NCI-H1930 (cell line): ENCODE measurements at places on chromosomes 5 and 9.

DNA sequence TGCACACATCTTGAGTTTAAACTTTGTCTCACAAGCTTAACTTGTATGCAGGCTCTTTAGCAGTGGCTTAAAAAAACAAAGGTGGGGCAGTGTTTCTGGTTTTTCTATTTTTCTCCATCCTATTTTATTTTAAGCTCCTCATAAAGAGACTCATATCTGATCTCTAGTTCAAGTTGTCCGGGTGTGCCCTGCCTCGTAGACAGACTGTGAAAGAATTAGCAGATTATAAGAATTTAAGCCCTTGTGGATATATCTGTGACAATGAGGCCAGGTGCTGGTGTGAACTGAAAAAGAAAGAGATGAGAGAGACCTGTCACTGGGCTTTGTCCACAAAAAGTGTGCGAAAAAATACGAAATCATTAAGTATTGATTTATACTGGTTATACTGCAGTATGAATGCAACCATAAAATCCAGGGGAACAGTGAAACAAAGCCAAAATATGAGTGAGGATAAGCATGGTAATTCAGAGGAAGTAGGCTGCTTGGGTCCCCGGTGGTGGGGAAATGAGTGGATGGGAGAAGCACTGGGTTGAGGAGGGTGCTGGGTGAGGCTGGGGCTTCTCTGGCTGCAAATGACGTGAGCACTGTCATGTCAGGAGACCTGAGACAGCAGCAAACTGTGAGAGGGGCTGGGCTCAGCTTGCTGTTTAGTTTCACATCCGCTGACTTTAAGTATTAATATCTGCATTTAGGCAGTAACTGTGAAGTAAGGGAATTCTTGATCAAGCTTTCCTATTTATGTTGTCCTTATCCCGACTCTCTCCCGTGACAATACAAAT is 179.7 kb upstream of the ANKRD55 start:
- DNase-seq = no peak

- DNase-seq = no peak
Measured at GRCh38 chr9:134698587-134699342, 57.2 kb downstream of the COL5A1 start.

- no peak for DNase-seq
Measured at GRCh38 chr5:128121651-128122050, 38.1 kb downstream of the SLC12A2 start.

GRCh38 chr9:128526720-128527119 is 22.2 kb downstream of the GLE1 start:
- no peak for DNase-seq

- DNase-seq = no peak
Measured at GRCh38 chr9:79684711-79685575, 113.2 kb downstream of the TLE4 start.

- DNase-seq = no peak
Measured at GRCh38 chr9:132694144-132694543, 23.9 kb downstream of the GTF3C4 start.

- DNase-seq = no peak
Measured at GRCh38 chr9:7300484-7300883, 499.1 kb downstream of the DMAC1 start.

DNA sequence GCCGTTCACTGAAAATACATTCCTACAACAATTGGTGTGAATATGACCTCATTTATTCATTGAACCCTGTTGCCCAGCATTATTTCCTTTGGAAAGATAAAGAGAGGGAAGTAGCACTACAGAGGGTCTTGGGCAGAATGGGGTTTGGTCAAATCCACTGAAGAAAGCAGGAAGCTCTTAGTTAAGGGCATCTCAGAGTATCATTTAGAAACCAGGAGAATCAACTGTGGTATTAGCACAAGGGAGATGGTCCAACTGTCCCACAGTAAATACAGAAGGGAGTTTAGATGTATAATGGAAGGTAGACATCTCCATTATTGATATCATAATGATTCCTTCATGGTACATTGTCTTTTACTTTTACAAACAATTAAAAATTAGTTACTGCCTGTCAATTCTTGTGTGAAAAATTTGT is 47.1 kb downstream of the LIX1 start:
- no peak for DNase-seq

DNA sequence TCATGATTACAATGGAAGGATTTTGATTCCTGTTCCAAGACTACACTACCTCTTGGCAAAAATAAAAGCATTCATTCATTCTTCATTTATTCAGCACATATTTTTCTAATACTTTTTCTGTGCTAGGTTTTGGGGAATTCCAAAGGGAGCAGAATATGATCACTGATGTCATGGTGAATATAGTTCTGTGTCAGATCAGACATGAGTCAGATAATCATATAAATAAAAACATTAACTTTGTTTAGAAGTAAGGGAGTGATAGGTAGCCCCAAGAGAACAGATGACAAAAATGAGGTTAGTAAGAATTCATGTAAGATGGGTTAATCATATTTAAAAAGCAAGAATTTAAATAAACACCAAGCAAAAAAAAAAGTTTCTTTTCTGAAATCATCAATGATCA is 94.1 kb upstream of the RANBP6 start:
- DNase-seq = no peak

GRCh38 chr5:137119321-137119720 is 379.8 kb downstream of the SPOCK1 start:
- DNase-seq = peak; percentile 17

GRCh38 chr9:100087218-100087617 is 11.6 kb downstream of the ERP44 start:
- DNase-seq = no peak

DNA sequence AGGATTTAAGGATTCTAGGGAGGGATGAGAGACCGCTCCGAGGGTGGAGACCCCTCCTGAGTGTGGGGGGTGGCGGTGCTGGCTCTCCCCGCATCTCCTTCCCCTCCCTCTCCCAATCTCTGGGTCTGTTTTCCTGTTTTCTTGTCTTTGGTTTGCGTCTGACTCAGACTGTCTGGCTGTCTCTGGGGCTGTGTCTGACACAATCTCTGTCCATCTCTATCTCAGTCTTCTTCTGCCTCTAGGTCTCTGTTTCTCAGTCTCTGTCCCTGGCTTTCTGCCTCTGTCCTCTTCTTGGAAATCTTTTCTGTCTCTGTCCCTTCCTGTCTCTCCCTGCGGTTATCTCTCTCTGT is 196 bp upstream of the GRM6 start:
- DNase-seq = no peak

DNA sequence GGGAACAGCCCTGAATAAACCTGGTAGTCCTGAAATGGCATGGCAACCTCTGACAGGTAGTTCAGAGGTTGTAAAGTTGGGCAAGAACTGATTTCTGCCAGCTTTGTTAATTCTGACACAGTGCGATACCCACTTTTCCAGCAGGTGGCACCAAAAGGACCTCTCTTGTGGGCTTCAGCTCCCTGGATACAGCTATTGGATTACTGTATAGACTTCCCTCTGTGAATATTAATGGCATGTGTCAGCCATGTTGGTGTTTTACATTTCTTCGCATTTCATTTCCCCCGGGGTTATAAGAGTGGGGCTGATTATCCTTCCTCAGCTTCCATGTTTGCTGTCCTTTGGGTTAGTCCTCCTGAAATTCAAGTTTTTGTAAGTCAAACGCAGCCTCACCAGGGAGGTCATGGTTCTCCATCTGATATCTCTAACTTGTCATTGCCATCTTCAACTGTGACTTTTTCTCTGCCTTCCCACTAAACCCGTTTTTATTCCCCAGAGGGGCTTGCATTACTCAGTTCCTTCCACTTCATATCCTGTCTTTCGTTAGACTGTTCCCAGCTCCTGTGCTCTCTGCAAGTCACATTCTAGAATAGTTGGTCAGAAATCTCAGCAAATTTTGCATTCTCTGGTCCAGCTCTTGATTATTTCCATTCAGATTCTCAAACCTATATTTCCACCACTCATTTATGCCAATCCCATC is 135.6 kb downstream of the LIFR start:
- peak; percentile 62 for DNase-seq

GRCh38 chr9:118635416-118635815 is 733.8 kb downstream of the BRINP1 start:
- no peak for DNase-seq

DNA sequence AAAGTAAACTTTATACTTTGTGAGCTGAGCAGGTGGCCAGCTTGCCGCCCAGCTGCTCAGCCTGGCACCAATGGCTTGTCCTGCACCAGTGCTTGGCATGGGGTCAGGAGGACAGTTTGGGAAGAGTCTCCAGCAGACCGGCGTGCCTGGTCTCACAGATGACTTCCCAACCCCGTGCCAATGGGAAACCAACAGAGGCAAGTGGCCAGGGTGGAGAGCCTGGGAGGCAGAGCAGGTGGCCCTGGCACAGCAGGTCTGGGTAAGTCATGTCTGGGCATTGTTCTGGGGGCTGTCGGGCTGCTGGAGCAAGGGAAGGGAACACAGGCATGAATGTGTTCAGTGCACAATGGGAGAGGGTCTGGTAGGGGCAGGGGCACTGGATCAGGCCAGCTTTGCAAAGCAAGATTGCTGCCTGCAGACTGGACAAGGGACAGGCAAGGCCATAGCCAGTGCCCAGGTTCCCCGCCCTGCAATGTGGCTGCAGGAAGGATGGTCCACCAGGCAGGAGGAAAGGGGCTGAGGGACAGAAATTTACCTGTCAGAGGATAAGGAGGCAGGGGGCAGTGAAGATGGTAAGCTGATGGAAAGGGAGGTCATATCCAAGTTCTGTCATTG is 76.2 kb upstream of the ALDH1B1 start:
- DNase-seq = no peak

GRCh38 chr9:38673399-38674193 is 46.3 kb downstream of the FAM240B start:
- no peak for DNase-seq

GRCh38 chr5:166401391-166401790 is 1890.1 kb upstream of the WWC1 start:
- DNase-seq = no peak

GRCh38 chr9:31745886-31746285 is 638.6 kb upstream of the ACO1 start:
- DNase-seq = no peak

DNA sequence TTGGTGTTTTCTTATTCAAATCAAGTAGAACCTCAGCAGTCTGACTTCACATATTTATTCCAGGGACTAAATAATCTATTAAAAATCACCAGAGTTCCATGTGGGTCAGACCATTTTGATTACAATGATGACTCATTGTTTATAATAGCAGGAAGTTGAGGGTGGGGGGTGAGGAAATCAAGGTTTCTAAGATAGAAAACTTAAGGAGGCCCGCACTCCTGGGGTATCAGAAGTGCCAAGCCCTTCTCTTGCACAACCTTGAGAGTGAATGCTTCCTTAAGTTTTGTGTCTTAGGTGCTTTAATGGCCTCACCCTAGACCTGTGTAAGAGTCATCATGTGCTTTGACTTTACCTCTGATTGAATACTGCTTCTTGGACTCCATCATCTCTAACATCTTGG is 31.9 kb upstream of the NPR3 start:
- no peak for DNase-seq

DNA sequence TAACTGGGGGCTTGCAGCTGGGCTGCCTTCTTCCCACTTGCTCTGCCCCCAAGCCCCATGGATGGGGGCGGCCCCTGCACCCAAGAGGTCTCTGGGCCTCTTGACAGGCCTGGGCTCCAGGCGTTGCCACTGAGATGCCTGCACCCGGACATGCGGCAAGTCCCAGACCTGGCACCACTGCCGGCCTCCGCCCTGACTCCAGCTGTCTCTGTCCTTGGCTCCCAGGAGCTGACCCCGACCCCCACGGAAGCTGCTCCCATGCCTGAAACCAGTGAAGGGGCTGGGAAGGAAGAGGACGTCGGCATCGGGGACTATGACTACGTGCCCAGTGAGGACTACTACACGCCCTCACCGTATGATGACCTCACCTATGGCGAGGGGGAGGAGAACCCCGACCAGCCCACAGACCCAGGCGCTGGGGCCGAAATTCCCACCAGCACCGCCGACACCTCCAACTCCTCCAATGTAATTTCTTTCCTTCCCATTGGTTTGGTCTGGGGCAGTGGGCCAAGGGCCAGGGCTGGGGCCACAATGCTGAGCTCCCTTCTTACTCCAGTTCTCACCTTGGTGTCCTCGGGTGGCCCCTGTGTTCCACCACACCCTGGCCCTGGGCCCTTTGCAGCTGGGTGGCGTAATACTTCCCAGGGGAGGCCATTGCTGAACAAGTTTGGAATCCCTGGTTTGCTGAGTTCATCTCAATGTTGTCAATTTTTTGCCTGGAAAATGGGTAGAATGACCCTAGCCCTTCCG is 88.6 kb downstream of the COL5A1 start:
- no peak for DNase-seq

- no peak for DNase-seq
Measured at GRCh38 chr5:154351566-154351965, 94.2 kb upstream of the SAP30L start.

- DNase-seq = peak; percentile 65
Measured at GRCh38 chr9:10252174-10252573, 360.6 kb downstream of the PTPRD start.

GRCh38 chr9:29439961-29440360 is 1866.7 kb upstream of the C9orf72 start:
- DNase-seq = no peak

- DNase-seq = no peak
Measured at GRCh38 chr5:121962347-121962670, 534 bp downstream of the SRFBP1 start.

DNA sequence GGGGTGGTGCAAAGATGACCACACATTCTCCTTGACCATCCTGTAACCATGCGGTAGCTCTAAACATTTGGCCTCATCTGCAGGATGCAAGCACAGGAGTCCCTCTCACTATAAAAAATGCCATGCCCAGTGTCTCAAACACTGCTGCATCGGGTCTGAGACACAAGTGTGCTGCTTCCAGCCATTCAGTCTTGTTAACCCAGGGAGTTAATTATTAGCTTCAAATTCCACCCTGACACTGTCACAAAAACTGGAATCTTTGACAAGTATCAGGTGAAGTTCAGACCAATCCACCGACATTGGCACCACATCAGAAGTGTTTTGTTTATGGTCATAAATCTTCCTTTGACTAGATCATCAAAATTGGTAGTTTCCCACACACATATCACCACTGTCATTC is 119.1 kb upstream of the RASEF start:
- DNase-seq = no peak

DNA sequence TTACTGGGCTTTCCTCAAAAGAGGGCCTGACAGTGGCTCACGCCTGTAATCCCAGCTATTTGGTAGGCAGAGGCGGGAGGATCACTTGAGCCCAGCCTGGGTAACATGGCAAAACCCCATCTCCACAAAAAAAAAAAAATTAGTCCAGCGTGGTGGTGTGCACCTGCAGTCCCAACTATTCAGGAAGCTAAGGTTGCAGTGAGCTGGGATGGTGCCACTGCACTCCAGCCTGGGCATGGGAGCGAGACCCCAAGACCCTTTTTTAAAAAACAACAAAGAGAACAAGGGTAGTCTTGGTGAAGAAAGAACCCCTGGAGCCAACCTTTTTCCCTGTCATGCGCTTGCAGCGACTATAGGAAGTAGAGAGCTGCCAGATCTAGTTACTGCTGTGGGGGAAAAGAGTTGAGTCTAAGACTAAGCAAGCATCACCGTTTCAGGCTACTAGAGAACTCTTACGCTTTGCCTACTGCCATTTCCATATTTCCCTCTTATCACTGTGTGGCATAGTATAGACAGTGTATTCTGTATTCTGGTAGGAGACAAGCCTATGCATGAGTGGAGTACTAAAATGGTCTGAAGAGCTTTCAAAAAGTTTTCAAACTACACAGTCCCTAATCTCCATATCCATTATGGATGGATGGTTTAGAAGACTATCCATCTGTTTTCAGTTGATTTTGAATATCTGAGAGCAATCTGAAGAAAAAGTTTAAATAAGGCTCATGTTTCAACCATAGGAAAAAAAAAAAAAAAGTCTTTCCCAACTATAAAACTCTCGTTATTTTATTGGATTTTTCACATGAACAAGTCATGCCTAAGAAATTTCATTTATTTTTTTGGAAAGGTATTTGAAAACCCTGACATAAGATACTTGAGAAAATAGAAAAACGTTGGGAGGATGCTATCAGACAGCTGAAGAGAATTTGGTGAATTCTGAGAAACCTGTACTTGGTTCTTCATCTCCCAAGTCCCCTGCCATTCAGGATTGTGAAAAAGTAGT is 2.6 kb downstream of the C9orf40 start:
- DNase-seq = no peak
